Caco-2 (cell line): ENCODE measurements at places on chromosomes 3 and 15. TPM values are rescaled to one million over a fixed set of nuclear protein-coding genes. Genes with fewer than 3 reads are reported as not detected.

GRCh38 chr15:63517202-63517601, 12.8 kb downstream of the USP3 start:
- no peak overlapping the region for H3K27ac ChIP-seq
- DNase-seq: no peak
- H3K4me3 ChIP-seq: no peak overlapping the region
- H3K4me1 ChIP-seq: peaks cover 20% of the 10 kb centered on the region
- H3K27me3 ChIP-seq: no peaks in the 10 kb centered on the region
- no peaks in the 10 kb centered on the region for H3K36me3 ChIP-seq

Gene SPTSSB
- 45.9 and 51.6 TPM in 2 replicates for total RNA-seq

Gene DCBLD2
- 53.0 and 58.5 TPM in 2 replicates for total RNA-seq

GRCh38 chr3:8525893-8526292, 24.3 kb downstream of the LMCD1 start:
- peaks cover 12% of the 10 kb centered on the region for H3K4me1 ChIP-seq
- no peak for DNase-seq
- no peak overlapping the region for H3K4me3 ChIP-seq
- no peaks in the 10 kb centered on the region for H3K27me3 ChIP-seq
- H3K36me3 ChIP-seq: no peaks in the 10 kb centered on the region

DNA sequence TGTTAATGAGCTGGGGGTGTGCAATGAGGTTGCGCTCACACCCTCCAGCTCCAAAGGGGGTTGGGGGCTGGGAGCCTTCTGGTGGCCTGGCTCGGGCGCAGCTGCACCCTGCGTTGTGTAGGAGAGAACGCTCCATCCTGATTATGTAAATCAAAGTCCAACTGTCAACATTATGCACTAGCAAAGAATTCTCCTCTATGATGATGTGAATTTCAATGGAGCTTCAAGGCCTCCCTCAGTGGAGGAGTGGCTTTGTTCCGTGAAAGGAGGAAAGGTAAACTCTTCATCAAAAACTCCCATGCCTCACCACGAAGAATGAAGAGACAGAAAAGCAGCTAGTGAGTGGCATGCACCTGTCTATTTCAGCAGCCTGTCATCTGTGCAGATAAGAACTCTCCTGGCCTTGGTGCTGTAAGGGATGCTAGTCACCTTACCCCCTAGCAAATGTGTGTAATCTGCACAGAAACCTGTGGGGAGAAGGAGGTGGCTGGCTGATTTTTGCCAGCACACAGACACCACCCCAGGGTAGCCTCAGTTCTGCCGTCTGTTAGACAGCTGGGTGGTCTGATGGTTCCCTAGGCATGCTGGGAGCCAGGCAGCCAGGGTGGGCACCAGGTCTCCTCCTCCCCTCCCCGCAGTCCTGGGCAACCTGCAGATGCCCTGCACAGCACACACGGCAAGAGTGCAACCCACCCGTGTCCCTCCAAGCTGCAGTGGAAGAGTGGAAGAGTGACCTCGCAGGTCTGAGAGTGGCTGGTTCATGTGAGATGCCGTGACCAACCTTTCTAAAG, 47.0 kb upstream of the TRPM1 start:
- no peak overlapping the region for H3K27ac ChIP-seq
- H3K4me3 ChIP-seq: no peak overlapping the region
- H3K36me3 ChIP-seq: no peaks in the 10 kb centered on the region
- no peaks in the 10 kb centered on the region for H3K4me1 ChIP-seq

GRCh38 chr3:197520311-197521276, 35.2 kb downstream of the BDH1 start:
- H3K27me3 ChIP-seq: no peaks in the 10 kb centered on the region
- no peaks in the 10 kb centered on the region; the same call in 1 of the 2 replicates for H3K36me3 ChIP-seq
- peaks cover 43% of the 10 kb centered on the region for H3K4me1 ChIP-seq
- DNase-seq: peak; percentile 89

Gene MYD88
- total RNA-seq: 21.2 and 22.3 TPM in 2 replicates
